A172 (cell line): ENCODE measurements at places on chromosomes 7 and 10.

- DNase-seq, result no peak
Observed at GRCh38 chr7:122556219-122556618, 142.7 kb downstream of the RNF133 start.

GRCh38 chr7:87687653-87688254, 59.6 kb downstream of the RUNDC3B start:
- no peak for DNase-seq

- no peak for DNase-seq
Observed at GRCh38 chr7:82015751-82016150, 245.9 kb upstream of the HGF start.

DNA sequence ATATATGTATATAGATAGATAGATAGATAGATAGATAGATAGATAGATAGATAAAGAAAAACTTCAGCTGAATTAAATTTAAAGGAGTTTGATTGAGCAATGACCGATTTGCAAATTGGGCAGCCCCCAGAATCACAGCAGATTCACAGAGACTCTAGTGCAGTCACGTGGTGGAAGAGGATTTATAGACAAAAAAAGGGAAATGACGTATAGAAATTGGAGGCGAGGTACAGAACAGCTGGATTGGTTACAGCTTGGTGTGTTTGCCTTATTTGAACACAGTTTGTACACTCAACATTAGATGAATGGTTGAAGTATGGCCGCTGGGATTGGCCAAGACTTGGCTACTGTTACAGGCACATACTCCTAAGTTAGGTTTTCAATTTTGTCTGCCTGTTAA, 8.2 kb upstream of the PODXL start:
- no peak for DNase-seq

DNA sequence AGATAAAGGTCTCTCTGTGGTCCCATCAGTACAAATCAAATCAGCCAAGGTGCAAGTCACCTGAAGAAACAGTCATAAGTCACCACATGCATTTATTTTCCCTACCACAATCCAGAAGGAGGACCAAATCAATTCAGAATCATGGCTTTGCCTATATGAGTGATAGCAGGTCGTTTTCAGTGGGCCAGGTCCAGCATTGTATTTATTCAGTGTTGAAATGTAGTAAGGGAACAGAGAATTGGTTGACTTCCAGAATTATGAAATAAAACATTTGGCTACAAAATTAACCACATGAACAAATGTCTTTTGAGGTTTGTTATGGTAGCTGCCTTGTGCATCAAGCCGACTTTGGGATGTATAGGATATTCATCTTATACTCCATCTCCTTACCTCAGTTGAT, 88.4 kb downstream of the POLR1F start:
- no peak for DNase-seq

GRCh38 chr7:129671266-129671665, 59.7 kb downstream of the NRF1 start:
- DNase-seq, result no peak

- DNase-seq, result no peak
Observed at GRCh38 chr10:96756111-96756903, 36.0 kb upstream of the PIK3AP1 start.

GRCh38 chr7:31146030-31146429, 93.9 kb downstream of the ADCYAP1R1 start:
- no peak for DNase-seq

GRCh38 chr10:22649390-22649841, 65.0 kb downstream of the PIP4K2A start:
- no peak for DNase-seq

GRCh38 chr7:69598081-69598486, at the start of gene AUTS2:
Gene AUTS2 (plus strand): TSS chr7:69598475. CDS start chr7:69599654, 1,179 bp downstream.
- DNase-seq, result peak; percentile 75

DNA sequence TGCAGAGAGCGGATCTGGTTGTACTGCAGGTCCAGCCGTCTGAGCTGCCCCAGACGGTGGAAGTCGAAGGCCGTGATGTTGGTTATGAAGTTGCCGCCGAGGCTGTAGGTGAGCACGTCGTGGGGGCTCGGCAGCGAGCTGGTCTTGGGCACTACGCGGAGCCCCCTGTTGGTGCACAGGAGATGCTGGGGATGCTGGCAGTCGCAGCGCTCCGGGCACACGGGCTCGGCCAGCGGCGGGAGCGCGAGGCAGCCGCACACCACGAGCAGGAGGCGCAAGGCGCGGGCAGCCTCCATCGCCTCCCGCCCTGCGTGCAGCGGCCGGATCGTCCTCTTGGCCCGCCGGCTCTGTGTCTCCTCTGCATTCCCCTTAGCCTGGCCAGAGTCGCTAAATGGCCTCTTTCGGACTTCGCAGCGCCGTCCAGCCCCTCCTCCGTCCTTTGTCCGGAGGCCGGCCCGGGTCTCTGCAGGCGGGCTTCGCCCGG, 337 bp downstream of the TRIL start:
- DNase-seq, result no peak

GRCh38 chr7:110454713-110455112, 636.2 kb upstream of the LRRN3 start:
- no peak for DNase-seq

DNA sequence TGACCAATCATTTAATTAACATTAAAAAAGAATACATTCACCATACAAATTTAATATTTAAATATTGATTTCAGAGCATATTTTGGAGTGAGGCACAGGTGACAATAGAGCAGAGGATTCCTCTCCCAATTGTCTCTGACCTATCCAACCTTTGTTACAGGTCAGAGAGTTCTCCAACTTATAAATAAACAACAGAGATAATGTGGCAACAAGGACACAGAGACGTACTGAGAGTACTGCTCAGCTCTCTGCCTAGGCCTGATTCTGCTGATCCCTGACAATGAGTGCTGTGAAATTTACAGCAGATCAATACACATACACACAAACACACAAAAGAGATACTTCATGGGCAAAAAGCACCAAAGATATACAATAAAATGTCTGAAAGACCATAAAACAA, 18.3 kb upstream of the AGAP5 start:
- DNase-seq, result no peak
